ENCODE measurements at places on chromosomes 7 and 10.
A peak's percentile ranks its signal among the peaks of the same experiment; 100 is the strongest.

- DNase-seq: no peak
Observed at GRCh38 chr10:26441491-26442214, 3.5 kb downstream of the APBB1IP start.

DNA sequence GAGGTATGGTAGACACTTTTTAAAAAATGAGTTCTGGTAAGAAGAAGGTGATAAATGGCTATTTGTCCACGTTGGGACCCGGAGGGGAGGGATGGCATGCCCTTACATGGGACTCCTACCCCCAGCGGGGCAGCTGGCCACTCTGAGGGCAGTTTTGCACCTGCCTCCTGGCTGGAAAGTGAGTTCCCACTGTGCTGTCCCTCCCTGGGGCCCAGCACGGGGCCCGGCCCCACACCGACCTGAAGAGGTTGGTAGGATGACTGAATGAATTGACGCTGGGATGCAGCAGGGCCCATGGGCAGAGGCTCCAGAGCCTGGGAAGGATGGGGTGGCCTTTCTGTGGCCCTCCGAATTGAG is 601 bp upstream of the AEBP1 start:
- no peak for DNase-seq

DNA sequence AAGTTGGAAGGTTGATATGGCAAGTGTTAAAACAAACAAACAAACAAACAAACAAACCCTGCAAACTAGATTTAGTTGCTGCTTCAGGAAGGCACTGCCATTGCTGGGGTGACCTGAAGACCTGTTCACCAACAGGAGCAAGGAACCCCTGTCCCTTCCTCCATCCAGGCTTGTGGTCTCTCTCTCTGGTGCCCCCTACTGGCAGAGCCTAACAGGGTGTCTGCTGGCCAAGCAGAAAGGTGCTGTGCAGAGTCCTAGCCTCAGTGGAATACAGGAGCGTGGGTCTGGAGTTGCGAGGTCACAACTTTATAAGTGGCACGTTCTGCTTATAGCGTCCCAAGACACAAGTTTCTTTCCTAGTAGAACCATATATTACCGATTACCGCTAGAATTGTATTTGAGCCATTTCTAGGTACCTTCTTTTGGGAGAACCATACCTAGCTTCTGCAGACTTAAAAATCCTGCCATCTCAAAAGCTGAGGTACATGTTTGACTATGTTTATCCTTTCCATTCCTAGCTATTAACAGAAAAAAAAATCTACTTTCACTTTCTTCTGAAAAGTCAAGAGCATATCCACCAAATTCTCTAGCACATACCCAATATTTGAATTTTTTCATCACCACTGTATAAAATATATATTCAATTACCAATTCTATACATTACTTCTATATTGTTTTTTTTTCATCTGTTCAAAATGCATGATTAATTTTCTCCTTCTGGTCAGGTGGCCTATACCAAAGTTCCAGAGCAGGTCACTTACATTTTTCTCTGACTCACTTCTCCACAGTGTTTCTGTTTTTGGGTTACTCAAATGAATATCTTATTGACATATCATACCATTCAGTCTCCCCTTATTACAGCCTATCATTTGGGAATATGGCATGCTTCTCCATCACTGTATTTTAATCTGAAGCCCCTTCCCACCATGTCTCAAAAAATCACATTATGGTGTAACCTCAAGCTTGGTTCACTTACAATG is 29.1 kb upstream of the CALD1 start:
- DNase-seq: no peak

- no peak for DNase-seq
Observed at GRCh38 chr10:77187376-77187999, 450.1 kb downstream of the KCNMA1 start.

- DNase-seq: no peak
Observed at GRCh38 chr10:47378606-47379444, 5.3 kb downstream of the ZNF488 start.

DNA sequence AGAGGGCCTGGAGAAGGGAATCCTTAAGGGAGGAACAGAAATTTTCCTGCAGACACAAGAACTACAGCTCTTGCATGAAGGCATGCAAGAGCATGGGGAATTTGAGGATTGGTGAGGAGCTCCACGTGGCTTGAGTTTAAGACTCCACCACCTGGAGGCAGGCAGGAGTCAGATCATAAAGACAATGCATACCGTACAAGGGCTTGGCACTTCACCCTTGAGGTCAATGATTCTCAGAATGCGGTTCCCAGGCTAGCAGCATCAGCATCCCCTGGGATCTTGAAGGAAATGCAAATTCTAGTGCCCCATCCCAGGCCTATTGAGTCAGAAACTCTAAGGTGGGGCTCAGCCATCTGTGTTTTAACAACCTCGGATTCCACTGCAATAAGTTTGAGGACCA is 143.8 kb downstream of the C7orf25 start:
- DNase-seq: no peak

GRCh38 chr7:91264046-91264923 is at the start of gene FZD1:
FZD1 (plus strand) TSS chr7:91264433; CDS start chr7:91264881, 448 bp downstream.
- peak; percentile 99 for DNase-seq

DNA sequence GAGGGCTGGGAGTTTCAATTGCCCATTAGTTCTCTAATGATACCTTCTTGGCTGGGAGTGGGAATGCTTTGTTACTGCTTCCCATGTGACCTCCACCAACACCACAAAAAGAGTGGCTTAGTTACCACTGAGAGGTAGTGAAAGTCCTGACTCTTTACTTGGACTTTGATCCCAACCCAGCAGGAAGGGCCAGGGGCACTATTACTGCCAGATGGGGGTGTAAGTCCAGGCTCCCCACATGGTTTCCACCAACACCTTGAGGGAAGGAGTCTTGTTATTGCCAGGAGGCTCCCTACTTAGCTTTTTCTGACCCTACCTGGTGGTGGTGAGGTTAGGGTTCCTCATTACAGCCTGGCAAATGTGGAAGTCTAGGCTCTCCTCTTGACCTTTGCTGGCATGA is 11.4 kb downstream of the GGCT start:
- no peak for DNase-seq

- DNase-seq: no peak
Observed at GRCh38 chr10:131689954-131690757, 210.7 kb upstream of the PPP2R2D start.

GRCh38 chr7:115728518-115728917 is 302.0 kb downstream of the TFEC start:
- no peak for DNase-seq

DNA sequence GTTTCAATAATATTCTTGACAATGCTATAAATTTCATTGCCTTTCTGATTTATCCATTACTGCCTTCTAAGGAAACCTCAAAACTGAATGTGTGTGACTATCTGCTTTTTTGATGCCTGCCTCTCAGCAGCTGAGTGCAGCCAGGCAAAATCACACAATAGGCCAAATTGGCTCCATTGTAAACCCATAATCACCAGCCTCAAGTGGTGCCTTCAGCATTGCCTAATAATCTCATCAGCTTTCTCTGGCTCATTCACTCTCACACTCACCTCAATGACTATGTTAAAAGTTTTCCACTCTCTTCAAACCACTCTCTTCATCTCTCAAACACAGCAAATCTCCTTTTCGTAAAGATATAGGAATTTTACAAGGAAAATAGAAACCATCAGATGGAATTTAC is 182.5 kb upstream of the COL1A2 start:
- DNase-seq: no peak

GRCh38 chr10:102408131-102408727 is 10.4 kb downstream of the PSD start:
- no peak for DNase-seq

- DNase-seq: peak; percentile 31
Observed at GRCh38 chr7:67550801-67551436, 554.3 kb downstream of the TYW1 start.

DNA sequence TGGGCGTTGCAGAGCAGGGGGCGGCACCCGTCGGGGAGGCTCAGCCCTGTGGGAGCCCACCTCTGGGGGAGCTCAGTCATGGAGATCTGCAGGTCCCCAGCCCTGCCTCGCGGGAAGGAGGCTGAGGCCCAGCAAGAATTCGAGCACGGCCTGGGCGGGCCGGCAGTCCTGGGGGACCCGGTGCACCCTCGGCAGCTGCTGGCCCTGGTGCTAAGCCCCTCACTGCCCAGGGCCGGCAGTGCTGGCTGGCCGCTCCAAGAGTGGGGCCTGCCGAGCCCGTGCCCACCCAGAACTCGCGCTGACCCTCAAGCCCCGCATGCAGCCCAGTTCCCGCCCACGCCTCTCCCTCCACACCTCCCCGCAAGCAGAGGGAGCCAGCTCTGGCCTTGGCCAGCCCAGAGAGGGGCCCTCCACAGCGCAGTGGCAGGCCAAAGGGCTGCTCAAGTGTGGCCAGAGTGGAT is 76.2 kb downstream of the TMEM26 start:
- DNase-seq: no peak

DNA sequence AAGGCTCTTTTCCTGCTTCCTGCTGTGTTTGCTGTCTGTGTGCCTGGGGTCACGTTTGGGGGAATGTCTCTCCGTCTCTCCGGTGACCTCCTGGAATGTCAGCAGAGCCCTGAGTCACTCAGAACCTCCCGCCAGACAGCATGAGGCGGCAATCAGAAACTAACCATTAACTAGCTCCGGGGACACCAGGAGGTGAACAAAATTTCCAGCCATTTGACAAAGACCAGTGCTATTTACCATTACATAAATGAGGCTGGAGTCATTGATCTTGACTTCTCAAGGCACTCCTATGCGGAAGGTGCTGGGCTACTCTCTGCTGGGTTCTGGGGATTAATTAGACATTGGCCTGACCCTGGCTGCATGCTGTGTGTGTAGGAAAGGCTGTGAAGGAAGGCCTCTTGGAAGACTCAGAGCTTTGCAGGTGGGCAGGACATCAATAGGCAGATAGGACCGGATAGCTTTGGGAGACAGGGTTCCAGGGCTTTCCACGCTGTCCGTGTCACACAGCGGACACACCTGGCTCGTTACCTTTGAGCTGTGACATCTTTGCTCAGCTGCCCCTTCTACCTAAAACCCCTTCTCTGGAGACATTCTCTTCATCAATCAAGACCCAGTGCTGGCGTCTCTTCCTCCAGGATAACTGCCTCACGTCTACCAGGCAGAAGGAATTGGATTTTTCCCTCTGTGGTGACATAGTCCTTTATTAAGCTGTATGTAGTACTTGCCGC is 77.0 kb downstream of the PFKFB3 start:
- DNase-seq: no peak

DNA sequence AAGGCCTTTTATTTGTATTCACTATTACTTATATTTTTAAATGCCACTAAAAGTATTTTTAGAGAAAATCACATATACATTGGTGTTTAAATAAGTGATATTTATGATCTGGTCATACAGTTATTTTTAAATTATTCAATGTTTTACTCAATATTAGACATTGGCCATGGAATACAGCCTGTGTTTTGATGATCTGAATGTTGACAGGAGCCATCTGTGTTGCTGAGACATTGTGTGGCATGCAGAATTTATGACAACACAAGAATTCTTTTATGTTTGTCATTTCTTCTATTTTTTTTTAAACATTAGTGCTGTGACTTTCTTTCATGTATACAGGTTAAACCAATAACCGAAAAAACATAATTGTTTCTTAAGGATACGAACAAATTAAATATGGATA is 156.2 kb downstream of the CCSER2 start:
- peak; percentile 70 for DNase-seq

DNA sequence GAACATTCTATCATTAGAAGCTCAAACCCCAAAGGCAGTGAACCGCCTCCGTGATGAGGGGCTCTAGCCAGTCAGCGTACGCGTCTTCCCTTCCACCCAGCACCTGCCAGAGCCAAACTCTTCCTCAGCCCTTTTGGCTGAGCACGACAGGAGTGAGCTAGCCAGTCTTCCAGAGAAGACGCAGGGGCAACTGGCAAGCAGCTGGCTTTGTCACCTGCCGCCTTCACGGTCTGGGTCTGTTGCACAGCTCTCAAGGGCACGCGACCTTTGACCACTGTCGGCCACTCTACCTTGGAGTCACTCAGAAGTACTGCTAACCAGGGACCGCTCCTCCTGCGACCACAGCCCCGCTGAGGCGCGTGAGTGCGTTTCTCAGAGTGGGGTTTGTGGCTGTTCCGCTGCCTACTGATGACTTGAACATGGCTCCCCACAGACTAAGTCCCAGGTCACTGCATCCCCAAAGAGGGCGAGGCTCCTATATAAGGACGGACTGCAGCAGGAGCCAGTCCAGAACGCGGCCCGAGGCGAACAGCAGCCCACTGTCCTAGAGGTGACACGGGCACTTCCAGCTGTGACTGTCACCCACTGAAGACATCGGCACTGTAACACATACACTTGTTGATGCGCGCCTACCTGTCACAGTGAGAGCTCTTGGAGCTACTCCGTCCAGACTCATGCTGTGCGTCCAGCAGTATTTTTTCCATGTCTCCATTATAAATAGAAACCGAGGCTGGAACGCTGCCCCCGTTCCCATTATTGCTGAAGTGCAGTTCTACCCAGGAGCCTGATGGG is 8.4 kb downstream of the BNIP3 start:
- no peak for DNase-seq

GRCh38 chr7:92303761-92304160 is 58.0 kb downstream of the ANKIB1 start:
- no peak for DNase-seq

DNA sequence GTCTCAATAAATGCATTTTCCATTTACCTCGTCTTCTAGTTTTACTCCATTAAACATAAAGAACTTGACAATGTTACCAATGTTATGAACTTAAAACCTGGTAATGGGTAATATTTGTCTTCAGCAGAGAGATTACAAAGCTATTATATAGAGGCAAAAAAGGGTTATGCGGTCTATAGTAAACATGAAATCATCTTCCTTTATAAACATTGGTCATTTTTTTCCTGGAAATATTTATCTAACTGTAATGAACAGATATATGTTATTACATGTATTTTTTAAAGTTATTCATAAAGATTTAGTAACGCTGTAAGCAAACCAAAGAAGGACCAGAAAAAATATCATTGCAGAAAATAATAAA is 1.3 kb downstream of the VWDE start:
- no peak for DNase-seq

DNA sequence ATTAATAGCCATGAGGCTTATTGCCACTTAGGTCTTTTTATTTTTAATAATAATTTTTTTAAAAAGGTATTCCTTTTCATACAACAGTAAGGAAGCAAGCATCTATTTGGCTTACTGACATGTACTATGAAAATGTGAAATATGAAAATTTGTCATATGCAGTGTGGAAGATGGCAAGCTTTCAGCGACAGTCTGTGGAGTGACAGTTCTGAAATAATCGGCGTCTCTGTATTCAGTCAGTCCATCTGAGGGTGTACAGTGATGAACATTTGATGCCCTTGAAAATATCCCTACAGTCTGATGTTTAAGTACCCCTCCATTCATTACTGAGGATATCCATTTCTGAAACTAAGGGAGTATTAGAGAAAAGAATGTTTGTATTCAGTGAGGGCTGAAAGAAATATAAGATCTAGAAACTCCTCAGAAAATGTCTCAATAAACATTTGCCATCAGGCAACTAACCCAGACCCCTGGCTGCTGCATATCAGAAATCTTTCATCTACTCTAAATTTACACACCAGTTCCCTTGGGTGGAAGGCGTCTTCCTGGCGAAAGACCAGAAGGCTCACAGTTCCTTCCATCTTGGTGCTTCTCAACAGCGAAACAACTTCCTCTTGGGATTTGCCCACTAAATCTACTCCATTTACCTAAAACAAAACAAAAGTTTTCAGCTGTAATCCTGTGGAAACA is 440.6 kb downstream of the PARD3 start:
- DNase-seq: no peak

Data from right lung (tissue), 10 donors.